ENCODE measurements at places on chromosomes 6 and 20.

DNA sequence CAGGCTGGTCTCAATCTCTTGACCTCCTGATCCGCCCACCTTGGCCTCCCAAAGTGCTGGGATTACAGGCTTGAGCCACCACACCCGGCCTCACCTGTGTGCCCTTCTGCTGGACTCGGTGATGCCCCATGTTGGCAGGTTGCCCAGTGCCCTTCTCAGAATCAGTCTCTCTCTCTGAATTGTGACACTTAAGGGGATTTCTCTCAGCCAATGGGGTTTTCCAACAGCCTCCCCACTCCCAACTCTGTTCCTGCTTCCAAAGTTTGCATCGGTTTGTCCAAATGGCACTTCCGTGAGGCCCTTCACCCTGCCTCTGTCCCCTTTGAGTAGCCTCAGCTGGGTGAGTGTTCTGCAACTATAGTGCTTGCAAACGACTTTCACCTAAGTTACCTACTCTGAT, 3.1 kb upstream of the MRPS10 start:
- no peak for DNase-seq

DNA sequence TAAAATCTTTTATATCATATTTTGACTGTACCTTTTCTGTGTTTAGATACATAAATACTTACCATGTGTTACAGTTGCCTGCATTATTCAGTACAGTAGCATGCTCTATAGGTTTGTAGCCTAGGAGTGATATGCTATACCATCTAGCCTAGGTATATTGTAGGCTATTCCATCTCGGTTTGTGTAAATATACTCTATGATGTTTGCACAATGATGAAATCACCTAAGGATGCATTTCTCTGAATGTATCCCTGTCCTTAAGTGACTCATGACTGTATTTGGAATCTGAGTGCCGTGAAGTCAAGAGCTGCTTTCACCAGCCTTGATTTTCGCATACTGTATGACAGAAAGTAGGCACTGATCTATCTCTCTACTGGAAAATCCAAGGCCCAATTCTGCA, 129.9 kb downstream of the UTRN start:
- no peak for DNase-seq

GRCh38 chr20:25525867-25526266, 59.5 kb downstream of the NINL start:
- DNase-seq: no peak

- DNase-seq: no peak
Measured at GRCh38 chr6:142420802-142421201, 119.0 kb downstream of the ADGRG6 start.

DNA sequence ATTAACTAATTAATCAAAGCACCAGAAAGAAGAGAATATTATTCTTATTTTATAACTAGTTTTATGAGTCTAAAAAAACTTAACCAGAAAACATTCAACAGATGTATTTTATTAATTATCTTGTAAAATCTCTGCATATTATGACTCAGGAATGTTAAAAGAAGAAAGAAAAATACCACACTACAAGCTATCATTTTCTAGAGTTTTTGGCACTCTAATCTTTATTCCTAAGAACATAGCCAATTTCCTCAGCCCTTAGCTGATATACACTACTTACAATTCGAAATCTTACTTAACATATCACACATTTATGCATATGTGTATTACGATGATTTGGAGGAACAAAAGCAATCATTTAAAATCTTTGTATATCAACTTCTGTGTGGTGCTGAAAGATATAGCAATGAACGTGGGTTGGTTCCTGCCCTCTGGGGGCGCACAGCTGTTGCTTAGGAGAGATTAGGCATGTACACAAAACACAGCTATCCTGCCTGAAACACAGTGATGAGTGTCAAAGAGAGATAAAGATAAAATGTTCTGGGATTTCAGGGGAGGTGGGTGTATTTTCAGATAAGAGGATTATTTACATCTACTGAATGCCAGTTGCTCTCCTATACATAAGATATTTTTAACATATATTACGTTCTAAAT, 404.5 kb downstream of the SYNE1 start:
- no peak for DNase-seq

- DNase-seq: no peak
Measured at GRCh38 chr20:47872341-47872740, 87.1 kb upstream of the SULF2 start.

- no peak for DNase-seq
Measured at GRCh38 chr6:149429427-149430360, 29.6 kb downstream of the SUMO4 start.

- no peak for DNase-seq
Measured at GRCh38 chr20:10478205-10478604, 43.1 kb downstream of the SLX4IP start.

DNA sequence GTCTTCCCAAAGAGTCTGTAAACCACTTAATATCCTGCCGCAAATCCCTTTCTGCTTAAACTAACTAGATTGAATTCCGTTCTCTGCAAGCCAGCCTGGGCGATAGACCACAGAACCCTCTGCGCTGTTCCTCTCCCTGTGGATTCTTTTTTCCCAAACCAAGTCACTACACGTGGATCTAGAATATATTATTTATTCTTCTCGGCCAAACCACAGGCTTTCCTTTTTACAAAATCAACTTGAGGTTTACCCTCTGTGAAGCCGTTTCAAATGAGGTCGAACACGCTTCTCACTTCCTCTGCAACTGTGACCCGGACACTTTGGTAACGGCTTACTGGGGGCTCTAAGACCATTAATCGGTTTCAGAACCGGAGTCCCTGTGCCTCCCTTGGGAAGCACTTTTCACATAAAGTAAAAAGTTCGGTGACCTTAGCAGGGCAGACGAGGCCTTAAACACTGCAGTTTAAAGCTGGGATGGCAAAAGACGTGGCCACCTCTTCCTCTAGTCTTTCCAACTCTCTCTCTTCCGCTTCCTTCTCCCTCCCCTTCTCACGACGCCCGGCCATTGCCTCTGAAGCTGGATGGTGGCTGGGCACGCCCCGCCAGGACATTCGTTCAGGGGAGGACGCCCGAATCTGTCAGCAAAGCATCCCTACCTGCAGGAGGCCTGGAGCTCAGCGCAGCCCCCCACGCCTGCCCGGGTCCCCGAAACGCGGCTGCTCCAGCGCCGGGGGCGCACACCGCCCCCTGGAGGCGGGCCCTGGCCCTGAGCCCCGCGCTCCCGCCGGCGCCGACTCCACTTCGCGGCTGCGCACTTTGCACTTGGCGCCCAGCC, 55.0 kb upstream of the FOXC1 start:
- DNase-seq: peak; percentile 36

- no peak for DNase-seq
Measured at GRCh38 chr20:3177746-3178485, 4.6 kb upstream of the LZTS3 start.

DNA sequence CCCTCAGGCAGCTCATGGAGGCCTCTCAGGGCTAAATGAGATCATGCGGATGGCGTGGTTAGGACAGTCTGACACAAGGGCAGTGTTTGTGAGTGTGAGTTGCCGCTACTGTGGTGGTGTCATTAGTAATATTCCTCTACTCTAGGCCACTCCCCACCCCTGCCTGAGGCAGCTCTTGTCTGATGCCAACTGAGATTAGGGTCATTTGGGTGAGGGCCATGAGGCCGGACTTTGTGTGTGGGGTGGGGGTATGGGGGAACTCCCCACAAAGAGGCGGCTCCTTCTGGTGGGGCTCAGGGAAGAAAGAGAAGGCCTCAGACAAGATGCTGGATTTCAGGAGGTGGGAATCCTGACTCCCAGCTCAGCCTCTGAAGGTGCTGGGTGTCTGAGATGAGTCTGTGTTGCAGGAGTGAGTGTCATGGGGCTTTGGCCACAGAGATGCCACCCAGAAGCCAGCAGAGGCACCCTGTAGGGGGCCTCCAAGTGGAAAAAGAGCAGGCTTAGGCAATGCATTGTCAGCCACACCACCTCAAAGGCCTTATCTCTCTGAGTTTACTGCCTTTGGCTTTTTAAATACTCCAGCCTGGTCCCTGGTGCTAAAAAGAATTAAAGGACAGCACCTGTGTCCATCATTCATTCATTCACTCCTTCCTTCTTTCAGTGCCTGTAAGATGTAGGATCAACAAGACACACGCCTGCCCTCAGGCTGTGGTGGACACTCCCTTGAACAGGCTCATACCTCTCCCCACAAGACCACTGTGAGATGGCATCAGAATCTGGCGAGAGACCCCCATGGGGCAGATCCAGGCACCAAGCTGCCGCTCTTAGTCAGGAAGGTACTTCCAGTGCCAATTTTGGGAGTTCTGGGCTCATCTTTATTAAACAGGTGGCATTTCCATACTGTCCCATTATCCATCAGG, 175.2 kb downstream of the MRPL14 start:
- DNase-seq: no peak

DNA sequence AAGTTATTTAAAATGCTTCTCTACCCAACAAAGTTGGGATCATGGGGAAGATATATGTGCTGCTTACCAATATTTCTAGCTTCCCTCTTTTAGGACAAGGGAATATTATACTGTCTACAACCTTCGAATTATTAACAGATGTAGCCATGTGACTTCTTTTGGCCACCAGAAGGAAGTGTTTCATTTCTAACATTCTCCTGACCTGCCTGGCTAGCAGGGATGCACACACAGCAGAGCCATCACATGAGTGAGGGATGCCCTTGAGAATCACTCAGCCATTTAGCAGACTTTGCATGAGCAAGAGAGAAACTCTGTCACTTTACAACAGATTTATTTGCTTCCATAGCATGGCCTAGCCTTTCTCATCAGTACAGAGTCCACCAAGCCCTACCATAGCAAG, 230.7 kb upstream of the MARCKS start:
- no peak for DNase-seq

DNA sequence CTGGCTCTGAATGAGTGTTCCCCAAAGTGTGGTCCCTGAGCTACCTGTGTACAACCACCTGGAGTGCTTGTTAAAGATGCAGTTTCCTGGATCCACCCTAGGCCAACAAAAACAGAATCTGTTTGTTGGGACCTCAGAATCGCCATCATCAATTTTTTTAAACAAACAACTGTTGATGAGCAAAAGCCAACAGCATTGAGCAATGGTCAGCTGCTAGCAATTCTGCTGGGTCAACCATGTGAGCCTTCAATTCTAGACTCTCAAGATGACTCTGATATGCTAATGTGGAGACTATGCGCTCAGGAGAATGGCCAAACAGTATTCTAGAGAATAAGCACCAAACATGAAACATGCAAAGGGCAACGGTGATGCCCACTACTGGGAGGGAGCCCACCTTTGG, 64.4 kb upstream of the IYD start:
- DNase-seq: no peak

Measured in anterior cingulate cortex (tissue), 58 donors.